ENCODE measurements at places on chromosomes 5 and 9.

DNA sequence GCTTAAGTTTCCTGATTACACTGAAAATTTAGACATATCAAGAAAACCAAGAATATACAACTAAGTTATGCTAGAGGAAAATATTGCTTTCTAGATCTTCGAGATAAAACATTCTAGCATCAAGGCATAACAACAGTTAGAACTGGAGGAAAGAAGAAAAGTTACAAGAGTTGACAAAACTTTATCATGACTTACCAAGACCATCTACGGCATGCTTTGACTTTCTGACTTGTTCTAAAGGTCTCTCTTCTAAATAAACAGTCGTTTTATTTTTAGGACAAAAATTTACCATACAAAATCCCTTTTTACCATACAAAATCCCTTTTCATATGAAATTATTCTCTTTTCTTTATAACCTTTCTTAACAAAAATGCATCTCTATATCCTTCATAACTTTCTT lies 1110.1 kb upstream of the CDH10 start:
- no peak for DNase-seq

- DNase-seq = peak; percentile 53
These were observed 27.1 kb upstream of the BASP1 start for GRCh38 chr5:17190242-17190778.

DNA sequence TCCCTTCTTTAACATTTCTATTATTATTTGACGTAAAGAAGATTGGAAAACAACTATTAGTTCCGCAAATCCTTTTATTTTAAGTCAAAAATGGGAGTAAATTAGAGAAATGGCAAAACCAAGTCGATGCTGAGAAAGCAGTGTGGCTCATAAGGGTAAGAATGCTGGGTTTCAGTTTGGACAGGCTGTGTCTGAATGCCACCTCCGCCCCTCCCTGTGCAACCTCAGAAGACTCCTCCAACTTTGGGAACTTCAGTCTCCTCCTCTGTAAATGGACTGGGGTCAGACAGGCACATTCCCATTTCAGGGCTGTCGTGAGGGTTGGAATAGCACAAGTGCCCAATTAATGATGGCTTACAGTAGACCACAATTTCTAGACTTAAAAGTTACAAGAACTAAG lies 154.0 kb downstream of the GABBR2 start:
- no peak for DNase-seq

DNA sequence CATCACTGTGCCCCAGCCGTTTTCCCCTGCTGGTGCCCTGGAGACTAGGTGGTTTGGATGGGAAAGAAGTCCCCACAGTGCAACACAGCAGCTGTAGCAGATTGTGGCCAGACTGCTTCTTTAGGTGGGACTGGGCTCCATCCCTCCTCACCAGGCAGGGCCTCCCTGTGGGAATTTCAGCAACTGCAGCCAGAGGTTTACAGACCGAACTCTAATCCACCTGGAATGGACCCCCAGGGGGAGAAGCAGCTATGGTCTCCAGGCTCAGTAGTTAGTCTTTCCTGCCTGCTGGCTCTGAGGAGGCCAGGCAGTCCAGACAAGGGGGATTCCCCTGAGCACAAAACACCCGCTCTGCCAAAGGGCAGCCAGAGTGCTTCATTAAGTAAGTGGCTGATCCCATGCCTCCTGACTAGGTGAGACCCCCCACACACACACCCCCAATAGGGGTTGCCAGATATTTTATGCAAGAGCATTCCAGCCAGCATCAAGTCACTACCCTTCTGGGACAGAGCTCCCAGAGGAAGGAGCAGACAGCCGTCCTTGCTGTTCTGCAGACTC lies 188.9 kb downstream of the SGCD start:
- DNase-seq = no peak

All from globus pallidus (tissue), 1 donor.